Activated CD4-positive, CD25-positive, alpha-beta regulatory T cell (primary cell): ENCODE measurements at places on chromosomes 3 and 15.

DNA sequence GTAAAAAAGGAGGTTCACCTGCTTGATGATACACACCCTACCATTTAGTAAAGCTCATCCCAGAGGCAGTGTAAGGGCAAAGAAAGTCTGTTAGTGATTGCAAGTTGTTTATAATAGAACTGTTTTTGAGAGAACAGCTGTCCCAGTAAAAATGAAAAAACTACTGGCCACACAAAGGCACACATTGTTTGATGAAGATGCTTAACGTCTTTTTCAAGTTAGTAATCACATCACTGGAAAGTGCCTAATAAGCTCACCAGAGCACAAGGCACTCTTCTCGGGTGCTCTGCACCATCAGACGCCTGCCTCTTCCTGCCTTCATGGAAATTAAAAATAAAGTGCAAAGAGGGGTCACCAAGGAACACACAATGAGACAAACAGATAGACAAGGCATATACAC lies 186.9 kb downstream of the PDZRN3 start:
- DNase-seq: no peak

- DNase-seq: no peak
Measured at GRCh38 chr3:66397745-66398144, 103.1 kb downstream of the LRIG1 start.

DNA sequence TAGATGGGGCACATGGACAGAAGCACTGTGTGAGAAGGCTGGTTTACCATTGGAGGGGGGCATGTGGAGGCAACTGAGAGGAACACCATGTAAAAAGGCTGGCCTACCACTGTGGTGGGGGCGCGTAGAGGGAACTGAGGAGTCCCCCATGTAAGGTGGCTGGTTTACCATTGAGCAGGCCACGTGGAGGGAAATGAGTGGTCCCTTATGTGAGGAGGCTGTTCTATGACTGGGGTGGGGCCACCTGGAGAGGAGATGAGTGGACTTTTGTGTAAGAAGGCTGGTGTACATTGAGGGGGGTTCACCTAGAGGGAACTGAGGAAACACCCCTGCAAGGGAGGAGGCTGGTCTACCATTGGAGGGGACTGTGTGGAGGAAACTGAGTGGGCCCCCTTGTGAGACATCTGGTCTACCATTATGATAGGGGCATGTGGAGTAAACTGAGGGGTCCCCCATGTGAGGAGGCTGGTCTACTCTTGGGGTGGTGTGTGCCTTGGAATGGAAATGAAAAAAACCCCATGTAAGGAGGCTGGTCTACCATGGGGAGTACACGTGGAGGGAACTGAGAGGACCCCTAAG lies 156.9 kb downstream of the FBLN2 start:
- no peak for DNase-seq

GRCh38 chr3:31106912-31107311 lies 212.5 kb upstream of the GADL1 start:
- no peak for DNase-seq

GRCh38 chr15:55289011-55289745 lies 435 bp downstream of the RAB27A start:
- no peak for DNase-seq

DNA sequence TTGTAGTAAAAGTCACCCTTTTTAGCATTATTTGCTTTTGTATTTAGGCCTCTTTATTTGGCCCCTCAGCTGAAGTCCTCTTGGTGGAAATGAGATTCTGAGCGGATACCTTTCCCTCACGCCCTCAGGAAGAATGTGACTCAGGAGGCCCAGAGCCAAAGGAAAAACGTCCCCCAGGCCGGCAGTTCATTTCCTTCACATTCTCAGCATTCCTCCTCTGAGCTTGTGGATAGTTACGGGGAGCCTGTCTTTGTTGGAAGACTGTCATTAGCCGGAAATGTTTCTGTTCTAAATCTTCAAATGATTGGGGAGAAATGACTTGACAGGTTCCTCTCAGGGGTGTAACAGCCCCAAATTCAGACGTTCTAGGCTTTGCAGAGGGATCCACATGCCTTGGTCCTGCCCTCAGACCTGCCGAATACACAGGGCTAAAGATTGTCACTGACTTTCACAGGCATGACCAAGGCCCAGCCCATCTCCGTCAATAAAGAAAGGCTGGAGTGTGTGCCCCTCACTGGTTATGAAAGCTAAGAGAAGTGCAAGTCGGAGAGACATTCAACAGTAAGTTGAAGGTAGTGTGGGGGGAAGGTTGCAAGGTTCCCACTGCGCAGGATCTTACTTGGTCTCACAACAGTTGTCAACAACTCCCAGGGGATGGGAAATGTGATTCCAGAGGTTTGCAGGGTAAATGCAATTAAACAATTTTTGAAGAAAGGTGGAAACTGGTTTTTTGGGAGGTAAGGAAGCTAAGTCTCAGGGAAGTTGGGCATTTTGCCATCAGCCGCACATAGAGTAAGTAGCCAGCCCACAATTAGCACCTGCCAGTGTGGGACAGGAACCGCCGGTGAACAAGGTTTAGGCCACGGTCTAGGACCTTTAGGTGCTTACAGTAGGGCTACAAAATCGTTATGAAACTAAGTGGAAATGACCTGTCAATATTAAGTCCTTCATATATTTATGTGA lies 39.7 kb upstream of the MYZAP start:
- no peak for DNase-seq

DNA sequence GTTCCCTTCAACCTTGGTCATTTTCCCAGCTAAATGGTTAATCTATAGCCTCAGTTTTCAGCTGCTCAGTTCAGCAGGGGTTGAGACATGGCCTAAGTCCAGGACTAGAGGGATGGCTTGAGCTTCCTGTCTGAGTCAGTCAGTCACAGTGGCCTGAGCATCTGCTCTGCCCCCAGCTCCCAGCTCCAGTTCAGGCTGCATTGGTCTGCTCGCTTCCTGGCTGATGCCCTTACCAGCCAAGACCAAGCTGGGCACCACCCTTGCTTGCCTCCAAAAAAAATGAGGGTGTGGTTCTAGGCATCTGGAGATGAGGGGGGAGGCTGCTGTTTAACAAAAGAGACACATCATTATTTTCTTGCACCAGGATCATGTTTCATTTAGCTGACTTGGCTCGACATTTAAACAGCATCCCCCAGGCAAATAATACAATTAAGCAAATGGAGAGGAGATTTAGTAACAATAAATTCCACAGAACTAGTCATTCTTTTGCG lies 70.7 kb downstream of the WNT5A start:
- DNase-seq: no peak

- no peak for DNase-seq
Measured at GRCh38 chr3:22969276-22969675, 233.9 kb upstream of the UBE2E2 start.

DNA sequence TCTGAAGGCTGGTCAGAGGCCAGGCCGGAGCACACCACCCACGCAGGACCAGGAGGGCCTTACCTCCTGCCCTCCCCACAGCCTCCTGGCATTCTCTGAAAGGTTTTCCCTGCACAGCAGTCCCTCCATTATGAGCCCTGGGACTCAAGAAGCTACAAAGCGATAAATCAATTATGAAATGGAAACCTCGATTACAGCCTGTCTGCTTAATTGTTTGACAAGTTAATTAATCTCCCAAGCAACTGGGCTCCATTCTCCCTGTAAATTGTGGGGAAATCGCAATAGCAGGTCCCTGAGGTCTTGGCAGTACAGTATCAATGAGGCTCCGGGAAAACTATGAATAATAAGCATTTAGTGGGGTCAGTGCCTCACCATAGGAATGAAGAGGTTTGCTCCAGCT lies 683.5 kb downstream of the NTRK3 start:
- DNase-seq: no peak

- no peak for DNase-seq
Measured at GRCh38 chr15:38042707-38043445, 108.4 kb downstream of the TMCO5A start.

DNA sequence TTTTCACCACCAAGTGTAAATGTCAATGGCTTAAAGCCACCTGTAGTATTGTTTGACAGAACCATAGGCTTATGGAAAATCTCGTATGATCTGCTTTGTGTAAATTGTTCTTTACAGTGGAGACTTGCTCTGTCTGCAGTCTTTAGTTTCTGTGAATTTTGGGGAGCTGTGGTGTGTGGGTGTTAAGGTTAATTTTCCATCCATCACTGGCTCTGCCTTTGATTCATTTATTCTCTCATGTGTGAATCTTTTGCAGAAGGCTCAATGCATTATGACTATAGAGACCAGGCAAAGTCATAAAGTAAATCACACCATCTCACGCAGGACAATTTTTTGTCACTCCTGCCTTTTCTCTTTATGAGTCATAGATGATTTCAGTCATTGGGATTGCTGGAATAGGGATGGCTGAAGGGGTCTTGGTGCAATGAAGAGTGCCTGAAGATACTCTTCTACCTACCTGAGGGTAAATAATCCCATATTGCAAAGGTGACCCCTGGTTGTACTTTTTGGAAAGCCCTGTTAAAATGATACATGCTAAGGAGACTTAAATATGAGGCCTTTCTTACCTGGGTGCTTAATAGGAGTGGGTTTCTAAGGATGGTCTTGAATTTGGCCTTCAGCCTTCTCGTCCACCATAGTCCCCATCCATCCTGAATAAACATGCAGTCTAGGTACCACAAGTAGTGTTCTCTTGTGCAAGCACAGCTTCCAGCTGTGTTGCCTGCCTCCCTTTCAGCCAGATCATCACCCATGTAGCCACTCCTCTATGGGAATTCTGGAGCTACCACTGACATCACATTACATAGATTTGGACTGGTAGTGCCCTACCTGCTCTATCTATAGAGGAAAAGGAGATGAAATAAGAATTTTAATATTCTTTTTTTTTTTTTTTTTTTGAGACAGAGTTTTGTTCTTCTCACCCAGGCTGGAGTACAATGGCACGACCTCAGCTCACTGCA lies 14.3 kb downstream of the TGFBR2 start:
- no peak for DNase-seq

- DNase-seq: no peak
Measured at GRCh38 chr3:64748244-64748904, 60.6 kb upstream of the ADAMTS9 start.

DNA sequence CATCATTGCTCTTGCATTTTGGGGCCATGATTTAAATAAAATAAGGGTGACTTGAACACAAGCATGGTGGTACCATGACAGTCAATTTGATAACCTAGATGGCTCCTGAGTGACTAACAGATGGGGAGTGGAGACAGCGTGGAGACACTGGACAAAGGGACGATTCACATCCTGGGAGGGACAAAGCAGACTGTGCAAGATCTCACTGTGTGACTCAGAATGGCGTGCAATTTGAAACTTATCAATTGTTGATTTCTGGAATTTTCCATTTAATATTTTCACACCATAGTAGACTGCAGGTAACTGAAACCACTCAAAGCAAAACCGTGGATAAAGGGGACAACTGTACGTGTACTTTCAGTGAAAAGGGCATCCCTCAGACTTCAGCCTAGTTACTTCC lies 25.5 kb downstream of the MCCC1 start:
- no peak for DNase-seq

GRCh38 chr15:63999177-63999576 lies 47.1 kb downstream of the DAPK2 start:
- no peak for DNase-seq

GRCh38 chr3:78951342-78951945 lies 816.4 kb downstream of the ROBO1 start:
- DNase-seq: no peak

DNA sequence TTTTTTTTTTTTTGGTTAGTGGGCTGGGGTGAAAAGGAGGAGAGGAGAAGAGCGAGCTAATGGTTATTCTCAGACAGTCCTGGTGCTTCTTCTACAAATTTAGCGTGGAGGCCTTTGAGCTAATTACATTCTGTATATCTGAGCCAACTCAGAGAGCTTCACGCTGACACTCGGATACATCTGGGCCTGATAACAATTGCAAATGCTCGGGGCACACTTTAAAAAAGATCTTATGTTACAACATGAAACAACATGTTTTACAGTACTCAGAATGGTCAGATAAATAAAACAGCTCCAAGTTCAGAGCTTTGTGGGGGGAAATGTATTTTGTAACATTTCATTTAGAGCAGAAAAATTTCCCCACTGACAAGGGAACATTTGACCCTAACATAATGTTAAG lies 966.9 kb upstream of the NR2F2 start:
- no peak for DNase-seq

GRCh38 chr3:115553796-115554486 lies 69.4 kb upstream of the GAP43 start:
- no peak for DNase-seq

DNA sequence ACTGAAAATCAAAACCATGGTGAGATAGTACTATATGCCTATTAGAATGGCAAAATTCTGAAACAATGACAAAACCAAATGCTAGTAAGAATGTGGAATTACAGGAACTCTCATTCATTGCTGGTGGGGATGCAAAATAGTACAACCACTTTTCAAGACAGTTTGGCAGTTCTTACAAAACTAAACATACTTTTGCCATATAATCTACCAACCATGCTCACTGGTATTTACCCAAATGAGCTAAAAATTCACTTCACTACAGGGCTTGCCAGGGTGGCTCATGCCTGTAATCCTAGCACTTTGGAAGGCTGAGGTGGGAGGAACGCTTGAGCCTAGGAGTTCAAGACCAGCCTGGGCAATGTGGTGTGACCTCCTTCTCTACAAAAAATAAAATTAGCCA lies 40.0 kb downstream of the MYO9A start:
- DNase-seq: no peak

DNA sequence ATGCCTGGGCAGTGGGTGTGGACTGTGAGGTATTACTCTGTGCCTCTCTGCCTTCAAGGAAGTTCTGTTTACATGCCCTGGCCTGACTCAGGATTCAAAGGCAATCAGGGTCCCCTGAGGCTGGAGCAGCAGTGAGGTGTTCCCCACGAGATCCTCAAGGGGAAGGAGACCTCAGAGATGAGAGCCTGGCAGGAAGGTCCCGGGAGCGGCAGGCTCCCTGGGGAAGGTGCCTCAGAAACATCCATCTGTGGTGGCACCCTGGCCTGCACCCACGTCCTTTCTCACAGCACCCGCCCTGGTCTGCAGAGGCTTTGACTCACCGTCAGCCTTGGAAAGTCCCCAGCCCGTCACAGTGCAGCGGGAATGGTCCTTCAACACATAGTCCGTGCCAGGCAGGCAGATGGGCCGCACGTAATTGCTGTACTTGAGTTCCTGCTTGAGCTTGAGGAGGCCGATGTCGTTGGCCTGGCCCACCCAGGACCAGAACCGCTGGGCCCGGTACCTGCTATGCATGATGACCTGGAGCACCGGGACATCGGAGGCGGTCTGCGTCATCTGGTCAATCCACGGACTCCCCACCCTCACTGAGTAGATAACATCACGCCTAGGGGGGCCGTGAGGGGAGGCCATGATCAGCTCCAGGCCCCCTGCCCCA lies 3.6 kb downstream of the PRSS50 start:
- no peak for DNase-seq

GRCh38 chr3:58661836-58662420 lies 4.6 kb downstream of the FAM3D start:
- no peak for DNase-seq

DNA sequence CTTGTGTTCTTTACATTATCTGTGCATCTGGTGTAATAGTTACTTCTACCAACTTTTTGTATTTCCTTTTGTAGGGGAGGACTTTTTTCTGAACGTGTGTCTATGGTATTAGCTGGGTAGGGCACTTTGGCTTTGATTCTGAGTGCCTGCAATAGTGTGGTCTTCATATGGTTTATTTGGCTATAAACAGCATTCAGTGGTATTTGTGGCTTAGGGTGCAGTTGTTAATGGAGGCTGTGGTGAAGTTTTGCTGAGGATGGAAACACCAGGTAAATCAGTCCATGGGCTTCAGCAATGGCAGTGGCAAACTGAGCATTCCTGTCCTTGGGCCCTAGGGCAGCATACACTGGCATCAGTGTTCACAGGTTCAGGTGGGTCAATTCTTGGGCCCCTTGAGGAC lies 230.6 kb upstream of the CTNNB1 start:
- DNase-seq: no peak
